ENCODE measurements at places on chromosomes 12 and 14.

DNA sequence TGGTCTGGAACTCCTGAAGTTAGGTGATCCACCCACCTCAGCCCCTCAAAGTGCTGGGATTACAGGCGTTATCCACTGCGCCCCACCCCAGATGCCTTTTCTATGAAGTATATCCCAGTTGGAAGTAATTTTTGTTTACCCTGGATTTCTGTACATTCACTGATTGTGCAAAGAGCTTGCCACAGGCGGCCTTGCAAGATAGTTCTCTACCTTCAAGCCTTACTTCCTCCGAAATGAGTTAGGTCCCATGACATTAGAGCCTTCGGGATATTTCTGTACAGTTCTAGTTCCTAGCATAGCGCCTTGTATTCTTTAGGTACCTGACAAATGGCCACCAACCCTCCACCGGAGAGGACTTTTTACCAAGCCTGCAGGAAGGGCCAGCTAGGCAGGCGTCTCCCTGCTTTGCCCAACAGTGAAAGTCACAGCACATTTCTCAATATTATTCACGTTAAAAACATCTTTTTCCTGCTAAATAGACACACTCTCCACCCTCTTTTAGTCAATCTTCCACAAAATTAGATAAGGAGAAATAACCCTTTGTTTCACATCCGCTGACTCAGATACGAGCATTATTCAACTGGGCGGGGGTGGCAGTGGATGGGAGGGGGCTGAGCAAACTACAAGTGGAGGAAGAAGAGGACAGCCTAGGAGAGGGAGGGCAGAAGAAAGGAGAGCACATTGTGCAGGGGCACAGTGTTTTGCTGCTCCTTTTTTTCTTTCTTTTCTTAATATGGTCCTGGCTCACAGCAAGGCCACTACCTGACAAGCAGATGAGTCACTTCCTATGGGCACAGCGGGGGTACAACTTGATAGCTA, 40.0 kb upstream of the CAPRIN2 start:
- no peak for DNase-seq

GRCh38 chr12:130878193-130879185, 6.6 kb downstream of the RAN start:
- DNase-seq = peak; percentile 27

GRCh38 chr14:53002576-53002975, 51.7 kb upstream of the FERMT2 start:
- DNase-seq = no peak

DNA sequence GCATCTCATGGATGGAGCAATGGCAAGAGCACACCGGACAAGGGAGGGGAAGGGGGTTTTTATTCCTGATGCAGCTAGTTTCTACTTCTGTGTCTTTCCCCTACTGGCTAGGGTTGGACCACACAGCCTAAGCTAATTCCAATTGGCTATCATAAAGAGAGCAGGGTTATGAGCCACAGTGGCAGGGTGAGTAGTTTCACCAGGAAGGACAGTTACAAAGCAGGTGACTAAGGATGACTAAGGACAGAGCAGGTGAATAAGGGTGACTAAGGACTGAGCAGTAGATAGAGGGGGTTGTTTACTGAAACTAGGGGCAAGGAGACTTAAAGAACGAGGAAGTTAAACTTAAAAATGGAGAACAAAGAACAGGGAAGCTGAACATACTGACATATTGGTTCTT, 321.4 kb upstream of the SEL1L start:
- DNase-seq = no peak

GRCh38 chr12:124795081-124795948, 68.3 kb downstream of the SCARB1 start:
- DNase-seq = no peak

- no peak for DNase-seq
These were observed 31.3 kb upstream of the DLK1 start for GRCh38 chr14:100695423-100695738.

GRCh38 chr14:51620056-51620455, 31.7 kb upstream of the FRMD6 start:
- DNase-seq = no peak

- DNase-seq = no peak
These were observed 216.1 kb downstream of the TMEM121 start for GRCh38 chr14:105742531-105742848.

GRCh38 chr14:75258079-75258802, 20.4 kb upstream of the FOS start:
- no peak for DNase-seq

GRCh38 chr14:91186515-91187066, 57.9 kb downstream of the GPR68 start:
- no peak for DNase-seq

DNA sequence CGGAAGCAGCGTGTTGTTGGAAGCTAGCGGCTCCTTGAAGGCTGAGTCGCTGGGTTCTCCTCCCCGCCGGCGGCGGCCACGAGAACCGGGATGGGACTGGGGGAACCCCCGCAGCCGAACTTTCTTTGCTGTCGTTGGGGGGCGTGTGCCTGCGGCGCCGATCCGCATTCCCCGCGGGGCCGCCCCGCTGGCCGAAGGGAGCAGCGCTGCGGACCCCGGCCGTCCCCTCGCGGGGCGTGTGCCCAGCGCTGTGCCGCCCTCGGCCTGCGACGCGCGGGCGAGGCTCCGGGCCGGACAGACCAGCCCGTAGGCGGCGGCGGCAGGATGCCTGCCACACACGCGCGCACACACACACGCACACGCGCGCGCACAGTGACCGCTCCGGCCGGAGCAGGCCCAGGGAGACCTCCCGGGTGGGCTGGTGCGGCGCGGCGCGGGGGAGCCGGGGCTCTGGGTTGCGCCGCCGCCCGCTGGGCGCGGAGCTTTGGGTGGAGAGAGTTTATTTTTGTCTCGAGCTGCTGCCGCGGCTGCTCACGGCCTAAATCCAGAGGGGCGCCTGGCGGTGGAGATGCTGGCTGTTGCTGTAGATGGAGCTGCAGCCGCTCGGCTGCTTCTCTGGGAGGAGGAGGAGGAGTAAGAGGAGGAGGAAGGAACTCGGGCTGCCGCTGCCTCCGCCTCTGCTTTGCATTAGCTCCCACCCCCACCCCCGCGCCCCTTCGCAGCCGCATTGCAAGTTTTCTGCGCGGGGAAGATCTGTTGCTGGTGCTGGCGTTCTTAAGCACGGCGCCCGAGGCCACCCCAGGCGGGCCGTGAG, at the start of gene SAMD4A:
Gene SAMD4A, plus strand, starts transcription at position 719 of the 814 bp plus-strand sequence. CDS start 789 bp downstream, outside the sequence.
- peak; percentile 77 for DNase-seq

DNA sequence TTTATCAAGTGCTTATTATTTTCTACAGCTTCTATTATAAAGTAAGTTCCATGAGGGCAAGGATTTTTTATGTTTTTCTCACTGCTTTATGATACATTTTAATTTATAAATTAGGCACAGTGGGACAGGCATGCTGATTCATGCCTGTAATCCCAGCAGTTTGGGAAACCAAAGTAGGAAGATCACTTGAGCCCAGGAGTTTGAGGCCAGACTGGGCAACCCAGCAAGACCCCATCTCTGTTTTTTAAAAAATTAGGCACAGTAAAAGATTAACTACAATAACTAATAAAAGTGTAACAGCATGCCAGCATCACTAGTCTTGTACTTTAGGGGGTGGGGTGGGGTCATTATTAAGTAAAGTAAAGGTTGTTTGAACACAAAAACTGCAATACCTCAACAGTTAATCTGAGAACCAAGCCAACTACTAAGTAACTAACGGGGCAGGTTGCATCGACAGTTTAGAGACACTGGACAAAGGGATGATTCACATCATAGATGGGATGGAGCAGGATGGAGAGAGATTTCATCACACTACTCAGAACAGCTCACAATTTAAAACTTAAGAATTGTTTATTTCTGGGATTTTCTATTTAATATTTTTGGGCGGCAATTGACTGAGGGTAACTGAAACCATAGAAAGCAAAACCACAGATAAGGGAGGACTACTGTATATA, 119.5 kb downstream of the PLEKHA5 start:
- DNase-seq = no peak

DNA sequence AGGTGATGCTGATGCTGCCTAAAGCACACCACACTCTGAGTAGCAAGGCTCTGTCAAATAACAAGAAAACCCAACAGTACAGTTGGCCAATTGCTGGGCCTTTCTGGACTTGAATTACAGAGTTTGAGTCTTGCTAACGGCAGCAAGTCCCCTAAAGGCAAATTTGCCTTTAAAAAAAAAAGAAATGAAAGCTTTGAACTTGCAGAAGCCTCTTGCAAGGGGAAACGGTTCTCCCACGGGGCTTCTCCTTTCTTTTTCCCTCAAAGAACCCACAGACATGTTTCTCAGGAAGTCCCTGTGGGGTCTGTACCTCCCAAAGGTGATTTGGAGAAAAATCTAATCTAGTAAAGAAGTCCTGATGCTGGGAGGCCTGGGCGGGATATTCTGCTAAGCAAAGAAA, 191.3 kb upstream of the MYL2 start:
- no peak for DNase-seq

GRCh38 chr14:104966981-104967385, 11.2 kb downstream of the AHNAK2 start:
- no peak for DNase-seq

DNA sequence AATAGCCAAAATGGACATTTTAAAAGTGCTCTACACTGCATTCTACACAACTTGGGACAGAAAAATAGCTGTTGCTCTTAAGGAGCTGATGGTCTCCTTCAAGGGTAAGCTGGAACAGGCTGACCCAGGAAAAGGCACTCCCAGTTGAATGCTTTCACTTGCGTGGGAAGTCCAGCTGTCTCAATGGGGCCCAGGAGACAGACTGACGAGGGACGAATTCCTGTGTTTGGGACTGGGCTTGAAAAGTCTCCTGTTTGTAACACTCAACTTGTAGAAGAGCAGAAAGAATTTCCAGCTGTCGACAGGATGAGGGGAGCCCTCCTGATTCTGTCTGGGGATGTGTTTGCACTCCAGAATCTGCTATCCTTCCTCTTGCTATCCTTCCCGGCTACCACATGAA, 180.8 kb downstream of the ZFP36L1 start:
- no peak for DNase-seq

DNA sequence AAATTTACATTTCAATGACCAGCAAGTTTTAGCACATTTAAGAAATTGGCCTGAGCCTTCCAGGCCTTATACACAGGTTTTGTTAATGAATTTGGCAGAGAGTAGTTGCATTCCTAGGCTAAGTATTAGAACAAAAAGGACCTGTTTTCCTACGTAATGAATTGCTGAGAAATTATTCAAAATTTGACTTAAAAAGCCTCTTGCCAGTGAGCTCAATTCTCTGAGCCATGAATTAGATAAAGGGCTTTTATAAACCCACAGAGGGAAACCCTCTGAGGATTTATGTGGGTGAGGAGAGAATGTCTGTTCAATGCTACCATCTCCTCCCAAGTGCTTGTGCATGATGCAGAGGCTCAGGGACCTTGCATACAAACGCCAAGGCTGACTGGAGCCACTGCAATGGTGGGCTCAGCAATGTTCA, 94.5 kb upstream of the PELI2 start:
- DNase-seq = no peak

DNA sequence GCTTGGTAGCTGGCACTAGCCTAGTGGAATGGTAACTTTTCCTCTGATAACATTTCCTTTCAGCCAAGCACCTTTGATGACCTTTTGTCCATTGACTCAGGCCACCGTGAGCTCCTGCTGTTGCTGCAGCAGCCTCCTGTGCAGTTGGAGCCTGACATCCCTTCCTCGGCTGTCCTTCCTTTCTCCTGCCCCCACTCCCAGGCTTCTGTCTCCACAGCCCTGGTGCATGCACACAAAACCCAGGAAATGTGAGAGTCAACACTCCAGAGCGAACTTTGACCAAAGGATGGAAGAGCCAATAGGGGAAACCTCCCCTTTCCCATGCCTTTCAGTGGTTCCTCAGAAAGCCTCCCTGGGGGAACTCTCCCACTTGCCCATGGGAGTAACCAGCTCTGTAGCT, 115.0 kb downstream of the TMEM260 start:
- DNase-seq = no peak

GRCh38 chr12:96155781-96156180, 38.4 kb upstream of the ELK3 start:
- DNase-seq = no peak

GRCh38 chr12:54053003-54053750, 458 bp upstream of the HOXC4 start:
- DNase-seq = peak; percentile 12

DNA sequence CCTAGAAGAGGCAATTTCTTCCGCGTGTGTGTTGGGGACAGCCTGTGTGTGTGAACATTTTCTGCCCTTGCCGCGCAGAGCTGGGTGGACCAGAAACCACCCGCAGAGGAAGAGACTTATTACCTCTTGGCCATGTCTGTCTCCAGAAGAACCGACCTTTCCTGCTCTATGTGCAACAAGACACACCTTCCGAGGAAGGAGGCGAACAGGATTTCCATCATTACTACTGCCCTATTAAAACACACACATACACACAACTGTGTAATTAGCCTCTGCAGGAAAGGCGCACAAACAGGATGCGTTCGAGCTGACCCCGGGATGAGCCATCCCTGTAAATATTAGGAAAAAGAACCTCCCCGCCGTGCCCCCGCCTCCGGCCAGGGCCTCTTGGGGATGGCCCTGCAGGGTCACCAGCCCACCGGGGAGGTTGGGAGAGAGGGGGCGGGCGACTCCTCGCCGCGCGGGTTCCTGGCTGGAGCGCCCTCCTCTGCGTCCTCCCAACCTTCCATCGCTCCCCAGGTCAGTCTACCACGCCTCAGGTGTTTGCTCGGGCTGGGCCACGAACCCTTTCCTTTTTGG, 484 bp upstream of the PRKCH start:
- no peak for DNase-seq

GRCh38 chr12:113467502-113468364, 3.9 kb downstream of the LHX5 start:
- DNase-seq = no peak
